ENCODE measurements at places on chromosomes 7 and 10.

- peak; percentile 42 for DNase-seq
Observed at GRCh38 chr7:151168003-151168786, 701 bp upstream of the GBX1 start.

DNA sequence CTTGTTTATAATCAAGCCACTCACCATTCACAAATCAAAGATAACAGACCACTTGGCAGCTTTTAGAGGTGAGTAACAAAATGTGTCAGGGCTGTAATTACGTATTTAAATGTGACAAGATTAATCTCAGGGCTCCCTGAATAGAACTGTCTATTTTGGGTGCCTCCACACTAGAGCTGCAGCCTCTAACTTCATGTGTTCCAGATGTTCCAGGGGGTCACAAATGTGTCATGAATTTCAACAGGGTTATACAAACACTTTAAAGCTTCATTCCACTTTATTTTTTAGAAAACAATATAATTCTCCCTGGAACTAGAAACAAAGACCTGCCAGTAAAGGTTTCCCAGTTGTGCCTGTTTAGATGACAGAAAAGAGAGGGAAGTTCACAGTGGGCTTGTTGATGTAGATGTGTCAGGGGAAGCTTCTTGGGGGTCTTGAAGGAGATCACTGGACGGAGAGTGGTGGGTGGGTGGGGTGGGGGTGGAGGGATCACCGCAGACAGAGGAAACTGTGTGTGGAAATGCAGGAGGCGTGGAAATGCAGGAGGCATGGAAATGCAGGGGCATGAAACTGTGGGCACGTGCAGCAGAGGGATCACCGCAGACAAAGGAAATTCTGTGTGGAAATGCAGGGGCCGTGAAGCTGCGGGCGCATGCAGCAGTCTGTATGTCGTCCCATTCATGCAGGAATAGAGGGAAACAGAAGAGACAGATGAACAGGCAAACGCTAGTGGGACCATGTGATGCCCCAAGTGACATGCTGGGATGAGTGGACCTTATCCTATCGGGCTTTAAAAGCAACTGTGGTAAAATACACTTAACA lies 42.0 kb upstream of the TRIL start:
- DNase-seq = no peak

DNA sequence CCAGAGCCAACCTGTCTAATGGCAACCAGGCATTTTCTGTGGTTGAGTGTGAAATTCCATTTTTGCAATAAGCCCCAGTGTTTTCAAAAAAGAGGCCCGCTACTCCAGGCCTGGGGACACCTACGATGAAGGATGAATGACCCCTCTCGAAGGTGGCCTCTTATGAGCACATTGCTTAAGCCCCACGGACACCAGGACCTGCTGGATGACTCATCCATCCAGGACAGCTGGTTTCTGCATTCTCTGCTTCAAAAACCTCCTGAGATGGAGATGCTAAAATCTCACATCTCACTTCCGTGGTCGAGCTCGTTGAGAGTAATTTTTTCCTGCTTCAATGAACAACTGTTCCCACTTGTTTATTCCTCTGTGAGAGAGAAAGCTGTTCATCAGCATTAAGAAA lies 150.2 kb upstream of the FZD8 start:
- no peak for DNase-seq

GRCh38 chr10:95655571-95656290 lies 780 bp downstream of the ALDH18A1 start:
- peak; percentile 41 for DNase-seq

GRCh38 chr7:84535580-84536270 lies 341.1 kb upstream of the SEMA3A start:
- no peak for DNase-seq

- peak; percentile 36 for DNase-seq
Observed at GRCh38 chr10:119341459-119342301, 134.3 kb downstream of the GRK5 start.

DNA sequence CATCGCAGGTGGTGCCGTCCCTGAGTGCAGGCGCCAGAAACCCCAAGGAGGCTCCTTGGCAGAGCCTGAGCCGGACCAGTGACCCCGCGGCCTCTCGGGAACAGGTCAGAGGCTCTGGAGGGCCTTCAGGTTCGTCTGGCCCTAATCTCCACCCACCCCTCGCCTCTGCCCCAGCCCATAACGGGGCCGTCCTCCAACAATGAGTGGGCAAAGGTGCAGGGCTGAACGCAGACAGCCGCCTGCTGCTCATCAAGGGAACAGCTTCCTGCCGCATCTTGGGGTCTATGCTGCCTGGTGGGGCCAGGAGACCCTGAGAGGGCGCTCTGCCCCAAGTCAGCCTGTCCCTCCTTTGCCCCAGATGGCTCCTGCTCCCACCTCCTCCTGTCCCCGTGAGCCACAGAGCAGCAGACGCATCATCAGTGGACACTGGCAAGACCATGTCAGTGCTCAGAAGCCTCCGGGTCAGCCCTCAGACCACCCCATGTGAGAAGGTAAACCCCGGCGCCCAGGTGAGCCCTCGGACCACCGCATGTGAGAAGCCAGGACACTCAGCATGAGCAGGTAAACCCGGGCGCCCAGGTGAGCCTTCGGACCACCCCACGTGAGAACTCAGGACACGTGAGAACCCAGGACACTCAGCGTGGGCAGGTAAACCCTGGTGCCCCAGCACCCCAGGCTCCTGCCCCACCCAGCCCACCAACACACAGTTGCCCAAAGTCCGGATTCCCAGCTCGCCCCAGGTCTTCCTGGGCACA lies 142.0 kb downstream of the PTPRN2 start:
- DNase-seq = no peak

DNA sequence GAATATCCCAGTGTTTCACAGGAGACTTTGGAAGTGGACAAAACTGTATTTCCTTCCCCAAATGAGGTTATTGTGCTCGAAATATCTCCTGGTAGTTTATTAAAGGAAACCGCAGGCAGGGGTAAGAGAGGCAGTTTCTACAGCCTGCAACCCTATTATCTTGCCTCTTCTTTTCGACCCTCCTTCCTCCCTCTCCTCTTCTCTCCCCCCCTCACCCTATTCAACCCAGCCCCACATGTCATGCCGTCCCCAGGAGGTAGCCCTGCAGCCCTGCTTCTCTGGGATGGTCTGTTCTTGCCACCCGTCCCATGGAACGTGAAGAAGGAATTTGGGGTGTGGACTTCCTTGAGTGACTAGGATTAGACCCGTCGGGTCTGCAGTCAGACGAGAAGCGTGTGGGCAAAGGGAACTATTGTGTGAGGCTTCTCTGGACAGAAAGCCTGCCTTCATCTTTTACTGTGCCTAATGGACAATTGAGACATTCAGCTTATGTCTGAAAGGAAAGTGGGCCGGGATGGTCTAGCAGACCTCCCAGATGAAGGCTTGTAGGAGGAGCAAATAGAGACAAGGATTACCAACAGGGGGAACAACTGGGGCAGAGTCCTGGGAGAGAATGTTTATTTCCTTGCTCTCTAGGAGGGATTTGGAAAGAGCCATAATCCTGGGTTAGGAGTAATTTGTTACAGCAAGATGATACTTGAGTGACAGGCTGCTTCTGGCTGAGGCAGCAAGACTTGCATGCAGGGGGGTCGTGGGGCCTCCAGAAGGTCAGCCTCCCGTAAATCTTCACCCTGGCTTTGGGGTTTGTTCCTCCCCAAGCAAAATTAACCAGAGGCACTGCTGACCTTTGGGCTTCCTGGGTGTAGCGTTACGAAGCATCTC lies 77.8 kb downstream of the TCF7L2 start:
- no peak for DNase-seq

DNA sequence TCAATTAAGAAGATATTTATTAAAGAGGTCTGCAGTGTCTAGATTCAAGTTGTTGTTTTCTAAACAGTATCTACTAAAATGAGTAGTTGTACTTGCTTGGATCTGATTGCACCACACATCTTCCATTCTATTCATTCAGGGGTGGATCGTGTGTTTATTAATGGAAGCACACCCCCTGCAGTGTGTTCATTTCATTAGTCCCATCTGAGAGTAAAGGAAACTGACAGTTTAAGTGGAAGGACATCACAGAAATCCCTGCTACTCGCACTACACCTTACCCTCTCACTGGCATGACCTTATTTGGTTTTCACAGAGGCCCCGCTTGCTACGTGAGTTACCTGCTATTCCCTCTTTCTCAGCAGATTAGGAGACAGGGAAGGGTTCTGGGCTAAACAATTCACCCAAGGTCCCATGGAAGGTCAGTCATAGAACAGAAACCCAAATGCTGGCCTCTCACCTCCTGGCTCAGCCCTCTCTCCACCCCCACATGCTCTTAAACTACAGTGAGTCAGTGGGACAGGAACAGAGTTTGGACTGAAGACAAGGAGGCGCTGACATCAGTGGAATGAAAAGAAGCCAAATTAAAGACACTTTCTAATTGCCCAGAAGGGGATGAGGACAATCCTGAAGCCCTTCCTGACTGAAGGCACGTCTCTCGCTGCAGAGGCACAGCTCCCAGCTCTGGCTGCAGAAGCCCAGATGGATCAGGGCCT lies 369.2 kb upstream of the NRP1 start:
- DNase-seq = no peak

DNA sequence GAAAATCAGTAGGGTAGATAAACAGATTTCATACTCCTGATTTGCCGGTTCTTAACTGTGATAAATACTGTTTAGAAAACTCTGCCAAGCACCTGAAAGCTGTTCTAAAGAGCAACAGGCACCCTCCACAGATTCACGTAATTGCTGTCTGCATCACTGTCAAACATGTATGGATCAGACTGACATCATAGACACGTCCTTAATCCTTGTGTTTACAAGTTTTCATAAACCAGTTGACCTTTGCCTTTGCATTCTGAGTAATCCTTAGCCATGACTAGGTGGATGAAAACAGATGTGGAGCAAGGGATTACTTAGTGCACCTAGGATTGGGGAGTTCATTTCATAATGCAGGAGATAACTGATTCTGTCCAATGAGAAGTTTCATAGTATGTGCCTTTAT lies 41.6 kb downstream of the SLC39A12 start:
- no peak for DNase-seq

DNA sequence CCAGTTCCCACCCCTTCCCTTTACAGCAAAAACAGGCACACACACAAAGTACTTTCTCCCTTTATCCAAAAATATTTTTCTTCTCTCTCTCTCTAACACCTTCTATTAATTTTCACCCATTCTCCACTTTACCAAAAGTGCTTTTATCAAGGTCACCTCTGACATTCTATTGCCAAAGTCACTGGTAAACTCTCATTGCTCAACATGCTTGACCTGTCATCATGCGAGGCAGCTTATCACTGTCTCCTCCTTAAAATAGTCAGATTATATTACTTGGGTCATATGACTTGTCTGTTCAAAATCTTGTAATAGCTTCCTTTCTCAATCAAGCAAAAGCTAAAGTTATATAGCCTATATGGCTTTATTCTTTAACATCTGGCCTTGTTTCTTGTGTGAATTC lies 28.6 kb downstream of the MACC1 start:
- DNase-seq = no peak

- peak; percentile 15 for DNase-seq
Observed at GRCh38 chr7:45938626-45939302, 17.7 kb upstream of the IGFBP3 start.

DNA sequence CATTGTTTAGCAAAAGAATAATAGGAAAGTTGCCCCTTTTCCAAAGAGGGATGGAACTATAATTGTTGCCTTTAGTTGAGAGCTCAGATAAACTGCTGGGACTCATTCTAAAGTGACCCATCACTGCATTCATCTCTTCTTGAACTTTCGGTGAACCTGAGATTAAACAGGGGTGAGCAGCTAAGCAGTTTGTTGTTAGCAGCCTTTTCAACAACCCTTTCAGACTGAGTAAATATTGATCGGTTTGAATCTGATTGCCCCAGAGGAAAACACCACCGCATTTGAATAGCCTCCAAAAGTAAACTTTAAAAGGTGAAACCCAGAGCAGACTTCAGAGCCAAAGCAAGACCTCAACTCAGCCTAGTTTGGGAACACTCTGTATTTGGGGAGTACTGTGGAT lies 4.7 kb downstream of the HOXA1 start:
- DNase-seq = no peak

DNA sequence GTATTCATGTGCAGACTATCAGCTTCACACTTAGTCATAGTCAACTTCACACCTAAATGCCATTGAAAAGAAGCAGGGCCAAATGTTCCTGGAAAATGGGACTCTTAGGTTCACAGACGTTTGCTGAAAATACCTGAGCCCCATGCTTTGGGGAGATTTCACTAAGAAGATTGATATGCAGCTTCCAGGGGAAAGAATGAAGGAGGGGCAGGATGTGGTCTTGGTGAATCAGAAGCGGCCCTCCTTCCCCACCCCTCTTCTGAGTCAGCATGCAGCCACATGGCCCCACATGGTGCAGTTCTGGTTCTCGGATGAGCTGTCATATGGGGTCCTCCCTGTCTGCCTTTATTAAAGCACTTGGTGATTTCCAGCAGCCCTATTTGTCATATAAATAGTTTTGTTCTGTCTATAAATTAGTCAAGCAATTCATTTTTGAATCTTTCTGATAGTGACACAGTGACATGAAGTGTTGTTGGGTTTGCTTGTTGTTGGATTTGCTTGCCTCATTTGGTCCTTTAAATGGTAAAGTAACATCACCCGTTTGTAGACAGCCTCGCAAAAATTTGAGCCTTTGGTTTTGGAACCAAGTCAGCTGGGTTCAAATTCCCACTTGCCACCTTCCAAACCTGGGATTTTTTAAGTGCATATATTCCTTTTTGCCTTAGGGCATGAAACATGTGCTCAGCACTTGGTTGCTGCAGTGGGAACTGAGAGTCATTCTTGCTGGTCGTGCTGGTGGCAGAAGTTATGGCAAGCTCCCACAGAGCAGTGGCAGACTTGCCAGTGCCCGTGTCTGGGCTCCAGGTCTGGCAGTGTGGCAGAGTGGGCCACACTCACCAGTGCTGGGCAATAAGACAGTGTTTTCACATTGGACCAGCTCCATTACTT lies 68.1 kb upstream of the CDK6 start:
- peak; percentile 81 for DNase-seq

DNA sequence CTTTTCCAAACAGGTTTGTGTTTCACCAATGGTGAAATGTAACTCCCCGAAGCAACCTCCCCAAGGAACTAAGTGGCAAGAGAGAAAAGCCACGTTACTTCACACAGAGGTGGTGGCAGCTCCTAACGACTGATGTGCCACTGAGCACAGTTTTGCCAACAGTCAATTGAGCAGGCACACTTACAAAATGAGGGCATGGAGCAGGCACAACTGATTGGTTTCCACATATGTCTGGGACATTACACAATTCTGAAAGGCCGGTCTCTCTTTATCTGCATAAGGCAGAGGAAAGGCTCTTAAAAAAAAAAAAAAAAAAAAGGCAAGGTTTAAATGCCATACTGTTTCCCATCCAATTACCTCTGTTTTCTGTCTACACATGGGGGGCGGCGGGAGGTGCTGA lies 86.7 kb downstream of the GFRA1 start:
- no peak for DNase-seq

DNA sequence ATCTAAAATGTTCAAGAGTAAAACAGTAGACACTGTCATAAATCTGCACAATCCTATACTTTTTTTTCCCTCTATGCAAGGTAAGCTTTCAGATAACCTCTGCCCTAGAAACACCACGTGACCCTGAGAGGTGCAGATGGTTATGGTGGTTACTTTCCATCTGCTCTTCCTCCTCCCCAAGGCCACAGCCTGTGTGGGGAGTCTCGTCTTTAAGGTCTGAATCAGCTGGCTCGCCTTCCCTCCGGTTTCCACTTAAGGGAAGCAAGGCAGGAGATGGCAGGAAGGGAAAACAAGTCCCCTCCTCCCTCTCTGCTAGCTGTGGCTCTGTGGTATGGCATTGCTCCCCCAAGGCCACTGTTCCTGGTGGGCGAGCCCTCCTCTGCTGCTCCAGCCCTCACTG lies 181.8 kb downstream of the GLI3 start:
- DNase-seq = no peak

- no peak for DNase-seq
Observed at GRCh38 chr7:136056651-136057231, 79.6 kb upstream of the MTPN start.

All from MV-4-11 (cell line).